ENCODE measurements at places on chromosomes 1 and 21. TPM values are rescaled to one million over a fixed set of nuclear protein-coding genes. Genes with fewer than 3 reads are reported as not detected.
A peak's percentile ranks its signal among the peaks of the same experiment; 100 is the strongest.

Gene LEMD1
- not detected for total RNA-seq

Gene CD1D
- total RNA-seq, result not detected

Gene OR2L13
- total RNA-seq, result not detected

Gene LAPTM5
- total RNA-seq, result not detected

Gene LDLRAD1
- total RNA-seq, result not detected

Gene KCNH1
- 2.7 TPM for total RNA-seq

- no peak for DNase-seq
Observed at GRCh38 chr1:94245747-94246438, 8.5 kb upstream of the ARHGAP29 start.

GRCh38 chr1:65150583-65151263, 2.7 kb downstream of the AK4 start:
- DNase-seq, result no peak

- no peak for DNase-seq
Observed at GRCh38 chr1:223539750-223540149, 125.8 kb downstream of the CAPN8 start.

GRCh38 chr1:101188331-101188730, 48.5 kb upstream of the S1PR1 start:
- peak; percentile 30 for DNase-seq

- DNase-seq, result no peak
Observed at GRCh38 chr1:41213341-41213740, 28.8 kb downstream of the SCMH1 start.

DNA sequence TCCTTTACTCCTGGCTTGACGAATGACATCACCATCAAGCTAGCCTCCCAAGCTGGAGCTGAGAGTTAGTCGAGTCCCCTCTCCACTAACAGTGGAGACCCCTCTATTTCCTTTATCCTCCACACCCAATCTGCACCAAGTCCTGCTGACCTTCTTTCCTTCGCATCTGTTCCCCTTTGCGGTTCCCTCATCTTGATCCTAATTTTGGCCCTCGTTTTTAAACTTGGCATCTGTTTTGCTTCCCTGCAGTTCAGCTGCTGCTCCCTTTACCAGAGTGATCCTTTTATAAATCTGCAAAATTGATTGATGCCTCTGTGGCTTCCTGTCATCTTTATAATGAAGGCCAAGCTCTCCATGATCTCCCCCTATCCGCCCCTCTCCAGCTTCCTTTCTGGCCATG, 49.0 kb upstream of the TSPAN2 start:
- DNase-seq, result peak; percentile 9

GRCh38 chr1:31949862-31950261, 11.7 kb upstream of the PTP4A2 start:
- DNase-seq, result no peak

- DNase-seq, result no peak
Observed at GRCh38 chr1:34780528-34780927, 486 bp upstream of the GJB3 start.

GRCh38 chr1:214514032-214514818, 37.2 kb downstream of the PTPN14 start:
- DNase-seq, result no peak

DNA sequence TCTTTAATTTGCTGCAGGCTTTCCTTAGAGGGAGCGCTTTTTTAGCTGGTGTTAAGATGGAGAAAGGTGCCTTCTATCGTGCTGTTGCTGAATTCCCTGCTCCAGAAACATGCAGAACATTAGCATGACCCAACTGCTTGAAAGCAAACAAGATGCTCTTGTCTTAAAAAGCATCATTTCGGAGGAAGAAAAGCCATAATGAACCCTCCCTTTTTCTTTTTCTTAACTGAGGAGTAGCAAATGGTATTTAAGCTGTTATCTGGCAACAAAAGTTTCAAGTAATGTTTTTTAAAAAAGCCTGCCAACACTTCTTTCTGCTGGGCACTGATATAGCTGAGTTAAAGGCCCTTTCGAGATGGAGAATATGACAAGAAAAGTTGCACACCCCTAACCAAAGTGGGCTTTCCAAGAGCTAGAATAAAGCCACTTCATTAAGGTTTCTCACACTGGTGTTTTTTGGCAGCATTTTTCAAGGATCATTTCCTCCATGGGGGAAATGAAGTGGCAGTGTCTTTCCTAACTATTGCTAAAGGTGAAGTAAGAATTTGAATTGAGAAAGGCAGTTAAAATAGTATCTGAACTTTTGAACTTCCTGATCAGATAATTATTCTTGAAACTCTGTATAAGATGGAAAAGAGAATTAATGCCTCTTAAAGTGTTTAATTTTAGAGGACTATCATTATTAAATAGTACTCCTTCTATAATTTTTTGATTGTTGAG, 38.8 kb downstream of the ST6GALNAC5 start:
- no peak for DNase-seq

- DNase-seq, result no peak
Observed at GRCh38 chr21:15772654-15773053, 42.9 kb downstream of the USP25 start.

DNA sequence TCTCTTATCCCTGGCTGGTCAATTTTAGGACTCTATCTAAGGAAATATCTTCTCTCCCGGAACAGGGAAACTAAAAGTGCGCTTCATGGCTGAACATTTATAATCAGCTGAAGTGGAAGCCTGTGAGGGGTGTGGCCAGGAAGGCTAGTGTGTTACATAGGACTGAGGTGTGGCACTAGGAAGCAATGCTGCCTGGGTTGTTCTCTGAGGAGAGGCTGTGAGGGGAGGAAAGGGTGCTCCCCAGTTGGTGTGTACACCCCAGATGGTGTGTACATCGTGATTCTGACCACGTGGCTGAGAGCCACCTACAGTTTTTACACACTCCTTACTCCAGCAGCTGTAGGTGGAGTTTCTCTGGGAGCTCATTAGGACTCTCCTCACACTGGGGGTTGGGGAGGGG, 16.3 kb downstream of the NTPCR start:
- no peak for DNase-seq

GRCh38 chr1:224300346-224300745, 29.6 kb downstream of the NVL start:
- peak; percentile 22 for DNase-seq
